AG04450 (cell line): ENCODE measurements at places on chromosomes 12 and 14. TPM values are rescaled to one million over a fixed set of nuclear protein-coding genes. Genes with fewer than 3 reads are reported as not detected.

Gene ZC2HC1C
- polyA plus RNA-seq = 0.45 and 0.73 TPM in 2 replicates

DNA sequence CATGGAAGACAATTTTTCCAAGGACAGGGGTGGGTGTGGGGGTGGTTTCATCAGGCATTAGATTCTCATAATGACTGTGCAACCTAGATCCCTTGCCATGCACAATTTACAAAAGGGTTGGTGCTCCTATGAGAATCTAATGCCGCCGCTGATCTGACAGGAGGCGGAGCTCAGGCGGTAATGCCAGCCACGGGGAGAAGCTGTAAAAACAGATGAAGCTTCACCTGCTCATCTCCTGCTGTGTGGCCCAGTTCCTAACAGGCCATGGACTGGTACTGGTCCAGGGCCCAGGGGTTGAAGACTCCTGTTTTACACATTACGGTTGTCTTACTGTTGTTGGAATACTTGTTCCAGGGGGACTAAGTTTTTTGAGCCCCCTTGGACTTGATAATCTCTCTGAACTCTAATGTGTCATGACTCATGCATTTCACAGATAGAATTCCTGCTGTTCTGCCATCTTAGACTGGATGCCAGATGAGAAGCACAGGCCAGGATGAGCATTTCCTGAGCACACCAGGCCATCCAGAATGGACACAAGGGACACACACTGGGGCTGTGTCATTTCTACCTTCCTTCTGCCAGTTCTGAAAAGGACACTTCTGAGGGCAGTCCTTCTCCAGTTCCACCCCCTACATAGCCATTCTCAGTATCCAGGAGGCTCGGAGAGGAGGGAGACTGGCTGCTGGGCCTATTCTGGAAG lies 5.8 kb downstream of the PLEKHD1 start:
- no peak for DNase-seq

GRCh38 chr12:43221216-43221615 lies 330.8 kb downstream of the ADAMTS20 start:
- DNase-seq = no peak

GRCh38 chr12:116695464-116695725 lies 42.5 kb downstream of the SPRING1 start:
- no peak for DNase-seq

DNA sequence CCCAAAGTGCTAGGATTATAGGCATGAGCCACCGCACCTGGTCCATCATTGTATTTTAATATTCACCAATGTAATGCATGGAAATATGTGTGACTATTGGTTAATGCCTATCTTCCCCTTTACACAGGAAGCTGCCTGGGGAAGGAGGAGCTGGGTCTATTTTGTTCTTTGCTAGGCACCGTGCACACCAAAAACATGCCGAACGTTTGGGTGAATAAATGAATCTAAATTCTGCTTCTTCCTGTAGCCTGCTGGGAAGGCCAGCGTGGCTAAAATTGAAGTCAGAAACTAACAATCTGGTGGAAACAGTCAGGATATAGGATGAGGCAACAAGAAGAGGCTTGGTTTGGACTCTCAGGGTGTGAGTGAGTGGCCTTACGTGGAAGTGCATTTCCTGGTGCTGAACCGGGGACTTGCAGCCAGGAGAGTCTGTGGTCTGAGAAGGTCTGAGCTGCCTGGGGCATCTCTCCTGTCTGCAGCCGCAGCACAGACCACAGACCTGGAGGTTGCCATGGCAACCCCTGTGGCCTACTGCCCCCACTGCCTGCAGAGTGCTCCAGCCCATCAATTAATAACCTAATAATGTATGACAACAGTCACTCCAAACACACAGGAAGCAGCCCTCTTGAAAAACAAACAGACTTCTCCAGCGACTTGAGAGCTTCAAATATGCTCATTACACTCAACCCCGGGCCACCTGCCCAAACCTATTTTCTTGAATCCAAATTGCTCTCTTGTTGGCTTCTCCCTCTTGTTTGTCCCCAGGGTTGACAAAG lies 5.5 kb upstream of the GPR68 start:
- no peak for DNase-seq
